ENCODE measurements at places on chromosomes 5 and 9.

DNA sequence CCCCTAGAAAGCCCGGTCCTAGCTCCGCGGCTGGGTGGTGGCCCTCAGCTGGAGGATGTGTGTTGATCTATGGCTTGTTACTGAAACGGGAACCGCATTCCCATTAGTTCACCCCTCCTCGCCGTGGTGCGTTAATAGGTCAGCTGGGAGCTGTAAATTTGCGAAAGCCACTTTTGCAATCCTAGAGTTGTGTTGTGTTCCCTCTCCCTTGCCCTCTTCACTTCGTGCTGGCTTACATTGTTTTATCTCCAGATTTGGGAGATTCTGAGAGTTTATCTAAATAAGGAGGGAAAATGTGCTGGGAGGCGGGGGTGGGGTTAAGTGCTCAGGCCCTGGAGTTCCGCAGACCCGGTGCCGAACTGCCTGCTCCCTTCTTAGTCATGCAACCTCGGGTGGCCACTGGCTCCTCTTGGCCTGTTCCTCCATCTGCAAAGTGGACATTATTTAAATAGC lies 62.8 kb downstream of the HMCN2 start:
- DNase-seq = no peak

DNA sequence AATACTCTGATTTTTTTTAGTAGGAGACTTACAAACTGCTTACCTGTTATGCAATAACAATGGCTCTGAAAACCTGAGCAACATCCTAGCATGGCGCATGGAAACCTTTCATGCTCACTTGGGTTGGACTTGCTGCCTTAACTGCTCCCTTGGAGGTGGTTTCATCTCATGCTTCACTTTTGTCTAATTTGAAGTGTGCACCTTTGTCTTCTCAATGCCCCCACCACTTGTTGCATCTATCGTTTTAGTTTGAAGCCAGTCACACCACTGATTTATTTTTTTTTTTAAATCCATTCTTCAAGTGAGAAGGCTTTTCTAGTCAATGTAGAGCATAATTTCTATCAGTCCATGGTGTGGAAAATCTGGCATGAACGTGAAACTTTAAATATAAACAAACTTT lies 63.2 kb downstream of the CFAP90 start:
- no peak for DNase-seq

- no peak for DNase-seq
Measured at GRCh38 chr5:172417983-172418630, 36.2 kb downstream of the SH3PXD2B start.

DNA sequence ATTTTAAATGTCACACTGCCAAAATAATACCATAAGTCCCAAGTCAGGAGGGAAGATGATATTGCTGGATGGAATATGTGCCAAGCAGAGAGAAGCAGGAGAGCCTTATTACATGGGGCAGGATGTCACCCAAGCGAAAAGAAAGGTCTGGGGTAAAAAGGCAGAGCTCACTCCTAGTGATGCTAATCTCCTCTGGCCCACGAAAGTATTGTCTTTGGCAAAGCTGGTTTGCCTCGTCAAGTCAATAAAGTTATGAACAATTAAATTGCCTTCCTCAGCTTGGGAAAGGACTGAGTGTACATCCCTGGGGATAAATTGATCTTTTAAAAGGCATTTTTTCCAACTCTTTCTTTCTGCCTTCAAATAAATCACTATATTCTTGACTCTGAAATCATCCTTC lies 220.6 kb downstream of the DMAC1 start:
- DNase-seq = no peak

DNA sequence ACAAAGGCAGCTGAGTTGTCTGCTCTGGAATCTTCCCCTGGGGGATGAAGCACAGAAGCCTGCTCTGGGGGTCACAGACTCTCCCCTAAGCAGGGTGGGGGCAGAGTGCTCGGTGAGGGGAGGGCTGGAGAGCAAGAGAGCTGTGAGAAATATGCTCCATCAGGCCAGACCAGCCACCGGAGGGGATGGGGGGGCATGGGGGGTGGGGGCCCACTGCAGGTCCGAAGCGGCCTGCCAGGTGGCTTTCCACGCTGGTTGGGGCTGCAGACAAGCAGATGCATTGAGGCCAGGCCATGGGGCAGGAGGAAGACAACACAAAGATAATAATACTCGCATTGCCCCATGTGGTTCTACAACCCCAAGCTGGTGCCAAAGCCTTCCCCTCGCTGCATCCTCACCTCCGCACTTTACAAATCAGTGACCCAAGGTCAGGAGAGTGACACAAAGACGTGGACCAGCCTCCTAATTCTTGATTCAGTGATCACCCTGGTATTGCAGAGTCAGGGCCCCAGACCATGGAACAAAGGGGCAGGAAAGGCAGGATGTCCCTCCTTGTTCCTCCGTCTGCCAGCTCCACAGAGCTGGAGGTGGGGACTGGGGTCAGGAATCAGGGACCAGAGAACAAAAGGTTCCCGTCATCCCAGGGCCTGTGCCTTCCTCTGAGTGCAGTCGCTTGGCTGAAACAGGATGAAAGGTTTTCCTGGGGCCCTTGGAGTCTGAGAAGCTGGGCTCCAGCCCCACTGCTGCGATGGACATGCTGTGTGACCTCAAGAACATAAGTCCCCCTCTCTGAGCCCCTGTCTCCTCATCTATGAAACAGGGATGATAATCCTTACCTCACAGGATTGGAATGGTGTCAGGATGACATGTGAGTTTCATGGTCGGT lies 37.2 kb upstream of the GABRP start:
- DNase-seq = no peak

DNA sequence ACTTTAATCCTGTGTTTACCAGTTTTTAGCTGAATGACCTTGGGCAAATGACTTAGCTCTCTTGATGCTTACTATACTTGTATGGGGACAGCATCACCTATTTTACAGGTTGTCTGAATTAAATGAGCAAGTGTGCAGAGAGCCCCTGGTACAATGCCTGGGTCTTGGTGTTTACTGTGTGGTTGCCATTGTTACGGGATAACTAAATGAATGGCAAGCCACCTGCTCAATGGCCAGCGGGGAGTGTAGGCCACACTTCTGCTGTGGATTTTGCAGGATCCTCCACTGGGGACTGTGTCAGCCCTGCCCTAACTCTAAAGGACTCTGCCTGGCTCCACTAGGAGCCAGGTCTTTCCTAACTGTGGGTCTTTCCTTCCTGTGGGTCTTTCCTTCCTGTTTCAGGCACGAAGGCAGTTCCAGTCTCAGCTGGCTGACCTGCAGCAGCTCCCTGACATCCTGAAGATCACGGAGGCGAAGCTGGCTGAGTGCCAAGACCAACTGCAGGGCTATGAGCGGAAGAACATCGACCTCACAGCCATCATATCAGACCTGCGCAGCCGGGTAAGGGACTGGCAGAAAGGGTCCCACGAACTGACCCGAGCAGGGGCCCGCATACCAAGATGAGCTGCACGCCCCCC lies 10.3 kb upstream of the GLE1 start:
- DNase-seq = peak; percentile 36
